Activated CD8-positive, alpha-beta memory T cell treated with anti-CD3 and anti-CD28 coated beads for 1 hour (primary cell): ENCODE measurements at places on chromosomes 7 and 10.

DNA sequence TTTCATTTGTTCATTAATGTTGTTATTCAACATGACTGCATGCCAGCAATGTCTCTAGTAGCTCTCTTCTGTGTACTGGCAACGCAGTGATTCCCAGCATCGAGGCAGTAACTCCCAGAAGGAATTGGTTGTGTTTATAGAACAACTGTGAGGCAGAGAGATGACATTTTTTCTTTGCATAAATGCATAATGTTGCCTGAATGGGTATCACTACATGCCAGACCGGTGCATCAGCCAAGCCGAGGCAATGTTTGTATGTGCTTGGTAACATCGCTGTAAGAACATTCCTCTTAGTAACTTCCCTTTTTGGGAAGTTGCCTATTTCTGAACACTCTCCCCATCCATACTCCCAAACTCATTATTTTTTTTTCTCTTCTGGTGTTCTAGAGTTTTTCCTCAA, 182.9 kb downstream of the HTR7 start:
- DNase-seq, result no peak

DNA sequence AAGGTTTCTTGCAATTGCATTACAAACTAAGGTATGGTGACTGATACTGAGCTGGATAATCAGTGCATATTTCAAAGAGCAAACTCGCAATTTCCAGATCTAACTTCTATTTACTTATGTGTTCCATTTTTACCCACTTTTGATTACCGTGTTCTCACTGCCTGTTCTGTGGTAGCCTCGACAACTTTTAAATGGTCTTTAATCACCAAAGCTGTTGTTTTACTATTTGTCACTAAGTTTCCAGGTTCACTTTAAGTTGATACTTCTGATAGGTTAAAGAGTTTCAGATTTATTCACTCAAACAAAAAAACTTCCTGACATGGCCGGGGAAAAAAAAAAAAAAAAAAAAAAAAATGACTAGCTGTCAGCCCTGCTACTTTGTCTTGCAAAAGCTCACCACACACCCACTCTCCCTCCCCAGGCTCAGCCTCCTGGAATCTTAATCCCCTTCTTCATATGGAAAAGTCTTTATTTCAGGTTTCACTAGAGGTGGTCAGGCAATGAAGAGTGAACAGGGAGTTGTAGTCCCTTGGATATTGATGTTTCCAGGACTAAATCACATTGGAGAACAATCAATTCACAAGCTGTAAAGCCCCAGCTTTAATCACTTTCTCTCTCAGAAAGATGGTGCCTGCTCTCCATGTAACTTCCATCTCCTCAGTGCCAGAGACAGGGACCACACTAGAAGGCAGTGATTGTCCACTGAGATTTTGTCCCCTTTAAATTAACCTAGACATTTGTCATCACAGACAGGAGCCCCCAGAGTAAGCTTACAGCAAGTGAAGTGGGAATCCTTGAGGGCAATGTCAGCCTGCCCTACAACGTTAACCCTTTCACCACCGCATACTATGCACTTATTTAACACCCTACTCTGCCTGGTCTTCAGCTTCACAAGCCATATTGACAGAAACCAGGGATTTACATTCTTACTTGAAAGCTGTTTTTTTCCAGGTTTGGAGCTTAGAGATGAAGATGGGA, 749.1 kb upstream of the SORCS1 start:
- no peak for DNase-seq

GRCh38 chr7:602341-603141, 82.9 kb upstream of the PDGFA start:
- DNase-seq, result no peak

DNA sequence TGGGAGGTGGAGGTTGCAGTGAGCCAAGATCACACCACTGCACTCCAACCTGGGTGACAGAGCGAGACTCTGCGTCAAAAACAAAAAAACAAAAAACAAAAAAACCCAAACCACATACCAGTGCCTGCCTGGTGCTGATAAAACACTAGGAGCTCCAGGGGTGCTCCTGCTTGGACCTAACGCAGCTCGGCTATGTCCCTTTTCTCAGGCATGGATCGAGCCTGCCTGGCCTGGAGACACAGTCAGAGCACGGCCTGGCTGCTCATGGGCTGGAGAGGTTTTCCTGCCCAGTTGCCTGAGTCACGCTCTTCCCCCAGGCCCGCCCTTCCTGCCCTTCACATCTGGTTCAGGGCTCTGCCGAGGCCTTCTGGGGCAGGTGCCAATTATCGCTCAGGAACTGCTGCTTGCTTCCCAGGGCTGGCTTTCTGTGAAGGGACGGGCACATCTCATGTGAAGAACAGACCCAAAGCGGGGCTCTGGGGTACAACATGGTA, 12.6 kb upstream of the NPFFR1 start:
- no peak for DNase-seq

DNA sequence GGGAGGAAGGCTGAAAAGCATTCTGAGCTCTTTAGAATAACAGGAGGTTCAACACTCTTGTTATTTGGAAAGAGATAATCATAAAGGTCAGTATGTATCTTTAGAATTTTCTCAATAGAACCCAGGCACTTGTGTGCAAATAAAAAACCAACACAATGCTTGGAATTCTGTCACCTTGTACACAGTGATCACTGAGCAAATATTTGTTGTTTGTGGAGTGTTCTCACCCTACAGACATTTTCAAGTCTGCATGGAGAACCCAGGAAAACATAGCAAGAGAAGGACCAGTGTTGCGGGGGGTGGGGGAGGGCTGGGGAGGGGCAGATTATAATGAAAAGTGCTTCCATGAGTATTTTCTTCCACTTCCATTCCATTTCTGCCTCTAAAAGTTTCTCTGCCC, 87.4 kb downstream of the FAM107B start:
- DNase-seq, result no peak

DNA sequence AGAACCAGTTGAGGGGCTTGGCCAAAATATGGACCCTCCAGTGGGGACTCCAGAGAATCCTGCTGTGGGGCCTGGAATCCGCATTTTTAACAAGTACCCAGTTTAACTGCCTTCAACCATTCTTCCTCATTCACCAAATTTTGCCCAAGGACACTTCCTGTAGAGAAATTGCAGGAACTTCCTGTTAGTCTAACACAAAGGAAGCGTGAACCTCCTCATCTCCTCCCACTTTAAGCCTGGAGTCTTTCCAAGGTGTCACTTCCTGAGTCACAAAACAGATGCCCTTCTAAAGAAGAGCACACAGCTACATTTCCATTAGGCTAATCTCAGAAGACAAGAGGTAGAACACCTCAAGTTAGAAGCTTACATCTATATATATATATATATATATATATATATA, 188.4 kb downstream of the PPP1R17 start:
- DNase-seq, result no peak

DNA sequence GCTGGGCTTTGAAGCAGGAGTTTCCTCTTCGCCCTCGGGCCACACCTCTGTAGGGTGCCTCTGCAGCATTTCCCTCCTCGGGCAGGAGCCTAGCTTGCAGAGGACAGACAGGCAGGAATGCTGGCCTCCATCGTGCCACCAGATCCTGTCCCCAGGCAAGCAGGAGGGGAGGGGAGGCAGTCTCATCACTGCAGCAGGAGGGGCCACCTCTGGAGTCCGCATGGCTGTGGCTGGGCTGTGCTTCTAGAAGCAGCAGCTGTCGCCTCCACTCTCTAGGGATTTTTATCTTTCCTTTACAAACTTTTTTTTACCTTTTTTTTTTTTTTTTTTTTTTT, 181.4 kb downstream of the CUX1 start:
- no peak for DNase-seq

- DNase-seq, result no peak
Observed at GRCh38 chr7:130379921-130380860, at the start of gene CPA1. Gene CPA1, plus strand, starts transcription at chr7:130380494. Its CDS starts 27 bp downstream, at chr7:130380521.

- no peak for DNase-seq
Observed at GRCh38 chr10:5945561-5946418, 31.6 kb downstream of the IL15RA start.
